ENCODE measurements at places on chromosomes 2 and 18. TPM values are rescaled to one million over a fixed set of nuclear protein-coding genes. Genes with fewer than 3 reads are reported as not detected.

Gene CCDC148
- total RNA-seq: 32.6 TPM

Gene ITGB6
- under 0.01 TPM for total RNA-seq

Gene TDRD15
- under 0.01 TPM for total RNA-seq

Gene STPG4
- total RNA-seq: 0.41 TPM

Gene GPAT2
- total RNA-seq: 2.0 TPM

Gene PDE1A
- total RNA-seq: 51.0 TPM

- DNase-seq: no peak
These were observed 74.2 kb downstream of the NCAPH start for GRCh38 chr2:96409820-96410164.

DNA sequence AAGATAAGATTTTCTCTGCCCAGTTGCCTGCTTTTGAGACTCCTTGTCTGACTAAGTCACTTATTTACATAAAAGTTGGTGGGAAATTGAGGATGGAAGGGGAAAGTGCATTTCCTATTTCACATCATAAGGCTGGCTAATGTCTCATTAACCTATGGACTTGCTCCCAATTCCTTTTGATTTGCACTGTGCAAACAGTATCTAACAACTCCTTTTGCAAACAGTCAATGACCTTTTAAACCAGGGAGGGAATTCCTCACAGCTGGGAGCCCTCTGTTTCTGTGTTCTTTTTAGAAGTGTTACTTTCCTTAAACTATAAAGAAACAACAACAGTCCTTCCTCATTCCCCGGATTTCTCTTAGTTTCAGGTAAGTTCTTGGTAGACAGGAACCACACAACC lies 272.8 kb downstream of the RND3 start:
- DNase-seq: no peak

- no peak for DNase-seq
These were observed 230.8 kb upstream of the CDH2 start for GRCh38 chr18:28407681-28408080.

- DNase-seq: no peak
These were observed 58.1 kb upstream of the FOSL2 start for GRCh38 chr2:28334527-28334894.

DNA sequence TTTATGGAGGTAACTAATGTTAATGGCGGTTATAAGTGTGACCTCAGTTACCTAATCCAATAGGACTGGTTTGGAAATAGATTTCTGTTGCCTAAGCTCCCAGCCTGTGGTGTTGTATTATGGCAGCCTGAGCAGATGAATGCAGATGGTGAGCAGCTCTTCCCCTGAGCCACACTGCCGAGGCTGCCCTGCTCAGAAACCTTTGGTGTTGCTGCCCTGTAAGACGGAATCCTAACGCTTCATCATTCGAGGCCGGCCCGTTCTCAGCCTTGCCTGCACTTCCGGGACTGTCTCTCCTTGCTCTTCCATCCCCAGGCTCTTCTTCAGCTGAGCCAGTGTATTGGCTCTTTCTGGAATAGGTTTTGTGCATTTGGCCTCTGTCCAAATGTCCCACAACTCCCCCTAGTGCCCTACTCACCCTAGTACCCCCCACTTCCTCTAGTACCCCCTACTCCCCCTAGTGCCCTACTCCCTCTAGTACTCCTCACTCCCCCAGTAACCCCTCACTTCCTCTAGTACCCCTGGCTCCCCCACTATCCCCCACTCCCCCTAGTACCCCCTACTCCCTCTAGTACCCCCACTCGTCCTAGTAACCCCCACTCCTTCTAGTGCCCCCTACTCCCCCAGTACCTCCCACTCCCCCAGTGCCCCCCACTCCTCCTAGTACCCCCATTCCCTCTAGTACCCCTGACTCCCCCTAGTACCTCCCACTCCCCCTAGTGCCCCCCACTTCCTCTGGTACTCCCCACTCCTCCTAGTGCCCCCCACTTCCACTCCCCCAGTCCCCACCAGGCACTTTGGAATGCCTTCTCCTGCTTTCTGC lies 106.0 kb upstream of the TAF1B start:
- no peak for DNase-seq

GRCh38 chr2:9554921-9555296 lies 721 bp downstream of the ADAM17 start:
- DNase-seq: no peak

DNA sequence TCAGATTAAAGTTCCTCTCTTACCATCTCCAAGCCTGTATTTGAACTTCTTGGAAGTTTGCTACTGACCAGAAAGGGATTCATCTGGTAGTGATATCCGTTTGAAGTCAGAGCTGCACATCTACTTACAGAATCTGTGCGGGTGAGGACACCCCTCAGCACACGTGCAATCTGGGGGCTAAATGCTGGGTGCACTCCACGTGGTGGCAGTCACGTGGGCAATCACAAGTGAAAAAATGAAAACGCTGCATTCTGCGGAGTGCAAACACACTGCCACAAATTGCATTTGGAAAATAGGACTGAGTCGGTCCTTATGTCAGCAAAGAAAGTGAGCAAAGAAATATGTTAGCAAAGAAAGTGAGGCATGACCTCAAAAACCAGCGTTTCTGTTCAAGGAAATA lies 76.1 kb upstream of the GYPC start:
- no peak for DNase-seq

DNA sequence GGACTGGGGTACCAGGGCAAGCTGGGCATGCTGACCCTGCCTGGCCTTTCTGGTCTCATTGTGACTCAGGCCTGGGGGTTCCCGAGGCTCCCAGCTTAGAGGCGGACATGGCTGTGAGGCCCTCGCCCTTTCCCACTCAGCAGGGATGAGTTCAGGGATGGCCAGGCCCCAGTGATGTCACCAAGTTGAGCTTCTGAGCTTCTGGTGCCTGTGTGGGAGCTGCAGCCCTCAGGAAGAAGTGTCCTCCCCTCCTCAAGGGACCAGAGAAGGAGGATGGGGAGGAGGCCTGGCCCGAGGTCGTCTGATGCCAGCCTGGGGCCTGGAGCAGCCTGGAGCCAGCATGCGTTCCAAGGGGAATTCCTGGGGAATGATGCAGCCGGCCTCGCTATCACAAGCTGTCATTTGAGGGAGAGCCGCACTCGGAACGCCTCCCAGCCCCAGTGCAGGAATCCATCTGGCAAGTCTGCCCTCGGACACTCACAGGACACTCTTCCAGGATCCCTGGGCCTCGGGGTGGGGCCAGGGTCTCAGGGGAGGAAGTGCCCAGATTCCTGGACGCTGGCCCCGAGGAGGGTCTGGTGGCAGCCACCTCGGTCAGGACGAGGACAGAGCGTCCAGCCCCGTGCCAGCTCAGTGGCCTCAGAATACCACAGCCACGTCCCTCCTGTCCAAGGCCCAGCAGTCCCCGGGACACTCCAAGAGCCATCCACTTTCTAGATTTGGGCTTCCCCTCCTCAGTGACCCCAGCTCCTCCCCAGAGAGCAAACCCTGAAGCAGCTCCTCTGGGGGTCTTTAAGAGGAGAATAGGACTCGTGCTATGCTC lies 61.2 kb upstream of the GPC1 start:
- DNase-seq: no peak
